ENCODE measurements at places on chromosomes 1 and 21.

DNA sequence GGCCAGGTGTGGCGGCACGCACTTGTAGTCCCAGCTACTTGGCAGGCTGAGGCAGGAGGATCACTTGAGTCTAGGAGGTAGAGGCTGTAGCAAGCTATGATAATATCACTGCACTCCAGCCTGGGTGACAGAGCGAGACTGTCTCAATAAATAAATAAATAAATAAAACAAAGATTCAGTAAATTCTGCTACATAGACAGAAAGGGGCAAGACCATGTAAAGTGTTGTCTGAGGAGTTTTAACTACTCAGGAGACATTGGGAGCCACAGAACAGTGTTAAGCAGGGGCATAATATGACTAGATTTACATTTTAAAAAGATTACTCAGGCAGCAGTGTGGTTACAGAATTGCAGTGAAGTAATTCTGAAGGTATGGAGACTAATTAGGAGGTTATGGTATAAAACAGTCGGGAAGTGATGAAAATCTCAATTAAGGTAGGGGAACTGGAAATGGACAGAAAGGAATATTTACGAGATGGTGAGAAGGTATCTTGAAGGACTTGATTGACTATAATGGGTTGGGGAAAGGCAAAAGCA is 94.7 kb downstream of the ATP1B1 start:
- no peak for DNase-seq

DNA sequence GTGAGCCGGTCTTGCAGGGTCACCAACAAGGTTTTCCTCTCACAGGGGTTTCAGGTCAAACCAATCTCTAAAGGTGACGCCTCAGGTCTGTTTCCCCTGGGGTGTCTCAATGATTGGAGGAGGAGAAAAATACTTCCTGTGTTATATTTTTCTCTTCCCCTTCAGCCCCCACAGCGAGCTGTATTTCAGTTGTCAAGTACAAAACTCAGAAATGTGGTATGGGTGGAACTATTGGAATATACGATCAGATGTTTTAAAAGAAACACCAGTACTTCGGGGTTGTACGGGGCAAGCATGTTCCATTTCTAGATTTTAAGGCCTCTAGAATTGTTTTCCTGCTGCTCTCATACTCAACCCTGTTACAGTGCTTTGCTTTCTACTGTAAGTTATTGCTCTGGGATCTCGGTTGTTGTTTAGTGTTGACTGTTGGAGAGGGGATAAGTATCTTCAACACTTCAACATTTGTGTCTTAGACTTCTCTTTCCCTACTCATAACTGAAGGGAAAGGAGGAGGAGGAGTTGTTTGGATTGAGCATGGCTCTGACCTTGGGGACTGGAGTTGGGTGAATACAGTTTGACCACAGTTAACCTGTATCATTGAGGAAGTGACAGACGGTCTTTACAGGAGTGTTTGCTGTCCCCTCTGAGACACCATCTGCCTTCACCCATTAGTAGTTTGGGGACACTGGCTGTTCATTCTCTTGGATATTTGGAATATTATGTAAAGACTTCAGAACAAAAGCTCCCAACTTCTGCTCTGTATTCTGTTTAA is 2.0 kb downstream of the MAPKAPK2 start:
- no peak for DNase-seq

- no peak for DNase-seq
Measured at GRCh38 chr21:25898671-25899070, 163.9 kb downstream of the GABPA start.

GRCh38 chr1:210237981-210238380 is 5.4 kb downstream of the SERTAD4 start:
- DNase-seq = no peak

- no peak for DNase-seq
Measured at GRCh38 chr1:187854457-187854856, 1025.7 kb downstream of the PLA2G4A start.

Measured in upper lobe of right lung (tissue), 1 donor.